ENCODE measurements at places on chromosomes 6 and 20. TPM values are rescaled to one million over a fixed set of nuclear protein-coding genes. Genes with fewer than 3 reads are reported as not detected.

- no peak for DNase-seq
These were observed 116.2 kb downstream of the MAP3K5 start for GRCh38 chr6:136676075-136676474.

GRCh38 chr20:40010483-40010882 is 678.6 kb downstream of the MAFB start:
- DNase-seq = no peak

Gene CYB5R4
- total RNA-seq = 8.0 TPM

- peak; percentile 54 for DNase-seq
These were observed 140.1 kb downstream of the QKI start for GRCh38 chr6:163554663-163555062.

Gene MUCL3
- 0.03 TPM for total RNA-seq

Gene ENTPD6
- 60.1 TPM for total RNA-seq

DNA sequence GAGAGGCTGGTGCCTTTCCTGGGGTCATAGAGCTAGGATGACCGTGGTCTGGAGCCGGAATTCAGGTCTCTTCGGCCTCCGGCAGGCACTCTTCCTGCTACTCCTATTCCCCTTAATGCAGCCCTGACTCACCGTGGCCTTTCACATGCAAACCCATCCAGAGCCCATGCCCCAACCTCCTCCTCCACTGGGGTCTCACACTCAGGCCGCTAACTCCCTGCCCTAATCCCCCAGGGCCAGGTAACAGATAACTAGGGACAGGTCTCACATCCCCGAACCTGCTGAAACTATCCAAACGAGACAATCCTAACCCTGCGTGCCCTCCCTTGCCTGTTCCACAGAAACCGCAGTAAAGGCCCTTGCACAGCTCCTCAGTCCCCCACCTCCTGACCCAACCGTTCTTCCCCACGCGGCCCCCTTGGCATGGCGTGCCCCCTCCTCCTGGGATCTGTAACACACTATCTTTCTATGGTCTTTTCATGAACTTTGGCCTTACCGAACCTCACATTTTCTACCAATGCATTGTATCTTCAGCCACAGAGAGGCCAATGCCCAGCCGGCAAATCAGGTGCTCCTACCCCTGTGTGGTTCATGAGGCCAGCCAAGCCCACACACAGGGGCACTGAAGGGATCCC is 245.4 kb upstream of the EXOC2 start:
- DNase-seq = no peak

GRCh38 chr6:143531720-143532499 is 20.4 kb upstream of the FUCA2 start:
- DNase-seq = no peak

DNA sequence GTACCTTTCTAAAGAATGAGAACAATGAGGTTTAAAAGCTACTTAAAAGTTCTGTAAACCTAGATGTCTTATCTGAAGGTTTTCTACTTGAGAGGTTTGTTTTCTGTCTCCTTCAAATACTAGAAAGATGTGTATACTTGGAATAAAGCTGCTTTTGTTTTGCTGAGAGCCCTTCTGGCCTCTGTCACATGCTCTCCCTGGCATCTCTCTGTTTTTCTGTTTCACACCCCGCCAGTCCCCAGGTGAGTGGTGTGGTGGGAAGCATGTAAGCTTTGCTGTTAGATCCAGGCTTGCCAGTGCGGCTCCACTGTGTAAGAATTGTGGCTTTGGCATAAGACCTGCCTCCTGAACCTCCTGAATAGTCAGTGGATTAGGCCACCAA is 56.8 kb downstream of the SNX9 start:
- peak; percentile 26 for DNase-seq

- DNase-seq = no peak
These were observed 57.6 kb downstream of the DAAM2 start for GRCh38 chr6:39849764-39850163.

DNA sequence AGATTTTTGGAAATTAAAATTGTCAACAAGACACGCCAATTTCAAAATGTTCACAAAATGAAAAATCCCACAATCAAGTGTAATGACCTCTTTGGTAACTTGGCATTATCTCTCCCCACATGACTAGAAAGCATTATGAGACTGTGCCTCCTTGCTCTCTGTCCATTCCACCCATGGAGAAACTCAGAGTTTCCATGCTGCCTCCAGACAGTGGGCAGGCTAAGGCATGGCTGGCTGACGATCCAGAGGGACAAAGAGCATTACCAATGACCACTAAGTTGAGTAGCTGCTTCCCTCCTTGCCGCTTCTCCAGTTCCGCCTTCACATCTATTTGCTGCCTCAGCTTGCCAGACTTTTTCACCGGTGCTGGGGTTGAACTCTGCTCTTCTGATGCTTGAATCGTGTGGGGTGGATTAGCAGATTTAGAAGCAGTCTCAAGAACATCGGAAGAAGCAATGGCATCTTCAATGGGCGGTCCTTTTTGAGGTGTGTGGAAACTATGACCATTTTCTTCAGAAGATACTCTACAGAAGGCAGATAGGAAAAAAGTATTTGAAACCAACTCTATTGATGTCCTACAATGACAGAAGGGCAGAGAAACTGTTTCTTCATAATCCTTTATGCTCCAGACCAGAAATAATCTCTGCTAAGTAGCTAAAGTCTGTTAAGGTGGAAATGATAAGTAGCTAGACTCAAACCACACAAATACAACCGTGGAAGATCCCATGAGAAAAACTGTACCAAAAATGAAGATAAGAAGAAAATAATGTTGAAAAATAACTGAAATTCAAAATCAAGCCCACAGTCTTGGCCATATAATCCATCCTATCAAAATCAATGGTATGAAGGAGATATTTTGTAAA is 47.5 kb upstream of the ALDH8A1 start:
- no peak for DNase-seq

GRCh38 chr6:163964789-163965188 is 550.3 kb downstream of the QKI start:
- DNase-seq = no peak

DNA sequence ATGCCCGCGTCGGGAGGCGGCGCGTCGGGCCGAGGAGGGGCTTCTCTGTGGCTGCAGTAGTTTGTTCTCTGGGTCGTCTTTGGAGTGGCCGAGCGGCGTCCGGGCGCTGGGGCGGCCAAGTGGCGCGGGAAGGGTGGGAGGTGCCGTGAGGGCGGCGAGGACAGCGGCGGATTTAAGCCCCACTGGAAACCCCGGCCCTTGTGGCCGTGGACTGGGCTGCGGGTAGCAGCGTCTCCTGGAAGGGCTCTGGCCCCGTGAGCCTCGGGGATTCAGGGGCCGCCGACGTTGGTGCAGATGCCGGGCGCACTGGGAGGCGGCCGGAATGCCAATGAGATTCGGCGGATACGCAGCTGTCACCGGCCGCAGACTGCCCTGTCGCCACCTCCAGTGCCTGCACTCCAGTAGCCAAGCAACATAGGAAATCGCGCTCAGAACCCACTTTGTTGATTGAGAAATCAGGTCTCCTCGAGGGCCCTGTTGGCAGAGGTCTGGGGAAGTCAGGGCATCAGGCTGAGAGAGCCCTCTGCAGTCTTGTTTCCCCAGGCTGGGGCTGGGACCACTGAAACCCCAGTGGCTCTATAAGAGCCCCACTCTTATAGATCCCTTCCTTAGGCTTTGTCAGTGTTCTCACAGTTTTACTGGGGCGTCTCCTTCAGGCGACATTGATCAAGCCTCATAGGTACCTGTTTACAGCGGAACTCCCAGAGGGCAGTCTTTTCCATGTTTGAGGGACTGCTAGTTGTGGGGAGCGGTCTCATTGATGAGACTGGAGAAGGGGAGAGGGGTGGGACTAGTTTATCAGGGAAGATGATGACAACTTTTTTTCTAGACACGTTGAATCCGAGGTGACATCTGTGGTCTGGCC is 642 bp downstream of the GZF1 start:
- peak; percentile 73 for DNase-seq

Gene BPIFB3
- total RNA-seq = not detected

- DNase-seq = no peak
These were observed 225.5 kb downstream of the BCKDHB start for GRCh38 chr6:80331974-80332373.

DNA sequence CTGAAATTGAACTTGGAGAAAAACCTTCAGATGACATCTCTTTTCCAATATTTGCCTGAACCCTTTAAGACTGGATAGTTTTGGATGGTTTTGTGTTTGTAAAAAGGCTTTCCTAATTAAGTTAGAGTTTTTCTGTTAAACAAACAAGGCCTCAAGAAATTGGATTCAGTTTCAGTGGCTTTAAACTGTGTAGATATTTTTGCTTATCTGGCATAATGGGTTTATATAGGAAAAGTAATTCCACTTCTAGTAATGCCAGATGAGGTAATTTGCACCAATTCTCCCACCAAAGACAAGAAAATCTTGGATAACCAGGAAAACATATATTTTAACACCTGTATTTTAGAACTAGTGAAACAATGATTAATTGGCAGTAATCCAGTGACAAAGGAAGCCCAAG is 12.0 kb upstream of the TRDN start:
- DNase-seq = no peak

Gene ID4
- total RNA-seq = 29.2 TPM

DNA sequence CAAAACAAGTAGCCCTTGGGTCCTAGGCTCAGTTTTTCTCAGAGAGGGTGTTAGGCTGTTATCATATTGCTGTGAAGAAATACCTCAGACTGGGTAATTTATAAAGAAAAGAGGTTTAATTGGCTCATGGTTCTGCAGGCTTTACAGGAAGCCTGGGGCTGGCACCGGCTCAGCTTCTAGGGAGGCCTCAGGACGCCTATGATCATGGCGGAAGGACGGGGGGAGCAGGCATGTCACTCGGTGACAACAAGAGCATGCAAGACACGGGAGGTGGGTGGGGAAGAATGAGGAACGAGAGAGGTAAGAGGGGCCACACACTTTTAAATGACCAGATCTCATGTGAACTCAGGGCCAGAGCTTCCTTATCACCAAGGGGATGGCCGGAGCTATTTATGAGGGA is 26.9 kb downstream of the CDH26 start:
- no peak for DNase-seq

Gene SLC22A23
- total RNA-seq = 3.3 TPM

Gene SNPH
- 0.90 TPM for total RNA-seq

Gene FOXQ1
- total RNA-seq = not detected

Gene BMP2
- 7.3 TPM for total RNA-seq

GRCh38 chr6:111265842-111266241 is 178.5 kb downstream of the SLC16A10 start:
- no peak for DNase-seq

GRCh38 chr6:155582016-155582991 is 126.7 kb upstream of the NOX3 start:
- no peak for DNase-seq

DNA sequence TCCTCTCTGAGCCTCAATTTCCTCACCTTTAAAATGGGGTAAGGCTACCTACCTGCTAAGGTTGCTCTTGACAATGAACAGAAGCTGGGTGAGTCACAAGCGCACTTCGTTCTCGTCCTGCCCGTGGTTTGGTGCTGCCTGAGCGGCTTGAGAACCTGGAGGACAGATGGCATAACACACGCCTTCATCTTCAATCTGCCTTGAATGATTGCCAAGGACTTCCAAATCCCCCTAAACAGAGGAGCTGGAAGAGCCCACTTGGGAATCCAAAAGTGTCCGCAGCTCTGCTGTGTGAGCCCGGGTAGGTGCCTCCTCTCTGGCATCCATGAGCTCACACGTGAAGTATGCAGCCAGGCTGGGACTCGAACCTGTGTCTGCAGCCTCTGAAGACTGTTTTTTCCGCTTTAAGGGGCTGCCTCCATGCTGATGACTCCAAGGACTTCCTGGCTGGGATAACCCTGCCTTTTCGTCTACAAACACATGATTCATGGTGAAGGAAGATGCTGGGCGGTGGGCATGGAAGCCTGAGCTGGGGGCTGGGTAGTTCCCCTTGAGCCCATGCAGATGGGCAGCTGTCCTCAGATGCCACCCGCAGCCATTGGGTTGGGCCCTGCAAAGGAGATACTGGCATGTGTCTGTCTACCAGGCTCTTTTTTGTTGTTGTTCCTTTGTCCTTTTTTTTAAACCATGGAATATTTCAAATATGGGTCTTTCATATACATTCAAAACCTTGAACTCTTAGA is 25.3 kb upstream of the CSNK2A1 start:
- no peak for DNase-seq

DNA sequence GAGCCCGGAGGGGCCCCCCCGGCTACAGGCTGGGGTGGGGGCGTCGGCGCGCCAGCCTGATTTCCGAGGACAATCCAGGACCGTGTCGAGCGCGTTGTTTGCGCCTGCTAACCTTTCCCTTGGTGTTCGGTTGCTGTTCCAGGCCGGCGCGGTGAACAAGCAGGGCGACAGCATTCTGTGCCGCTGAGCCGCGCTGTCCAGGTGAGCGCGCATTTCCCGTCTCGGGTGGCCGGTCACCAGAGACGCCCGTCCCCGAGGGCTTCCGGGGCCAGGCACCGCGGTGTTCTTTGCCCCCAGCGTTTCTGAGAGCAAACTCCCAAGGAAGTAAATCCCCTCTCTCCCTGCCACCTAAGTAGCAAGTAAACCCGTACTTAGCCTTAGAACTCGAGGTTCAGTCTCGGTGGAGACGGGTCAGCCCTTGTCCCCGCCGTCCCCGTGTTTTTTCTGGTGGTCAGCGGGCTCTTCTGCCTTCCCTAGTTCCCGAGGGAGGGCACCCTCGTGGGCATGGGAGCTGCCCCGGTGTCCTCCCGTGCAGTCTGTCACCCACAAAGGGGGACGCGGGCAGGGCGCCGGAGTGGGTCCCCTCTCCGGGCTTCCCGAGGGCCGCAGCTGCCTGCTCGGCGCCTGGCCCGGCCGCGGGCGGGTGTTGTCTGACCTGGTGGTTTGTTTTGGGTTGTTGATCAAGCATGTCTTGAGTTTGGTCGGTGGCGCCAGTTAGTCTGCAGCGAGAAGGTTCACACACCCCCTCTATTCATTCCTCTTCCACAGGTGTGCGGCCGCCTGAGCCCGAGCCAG is 1.5 kb downstream of the ID4 start:
- DNase-seq = peak; percentile 70

Gene ABHD16B
- not detected for total RNA-seq

DNA sequence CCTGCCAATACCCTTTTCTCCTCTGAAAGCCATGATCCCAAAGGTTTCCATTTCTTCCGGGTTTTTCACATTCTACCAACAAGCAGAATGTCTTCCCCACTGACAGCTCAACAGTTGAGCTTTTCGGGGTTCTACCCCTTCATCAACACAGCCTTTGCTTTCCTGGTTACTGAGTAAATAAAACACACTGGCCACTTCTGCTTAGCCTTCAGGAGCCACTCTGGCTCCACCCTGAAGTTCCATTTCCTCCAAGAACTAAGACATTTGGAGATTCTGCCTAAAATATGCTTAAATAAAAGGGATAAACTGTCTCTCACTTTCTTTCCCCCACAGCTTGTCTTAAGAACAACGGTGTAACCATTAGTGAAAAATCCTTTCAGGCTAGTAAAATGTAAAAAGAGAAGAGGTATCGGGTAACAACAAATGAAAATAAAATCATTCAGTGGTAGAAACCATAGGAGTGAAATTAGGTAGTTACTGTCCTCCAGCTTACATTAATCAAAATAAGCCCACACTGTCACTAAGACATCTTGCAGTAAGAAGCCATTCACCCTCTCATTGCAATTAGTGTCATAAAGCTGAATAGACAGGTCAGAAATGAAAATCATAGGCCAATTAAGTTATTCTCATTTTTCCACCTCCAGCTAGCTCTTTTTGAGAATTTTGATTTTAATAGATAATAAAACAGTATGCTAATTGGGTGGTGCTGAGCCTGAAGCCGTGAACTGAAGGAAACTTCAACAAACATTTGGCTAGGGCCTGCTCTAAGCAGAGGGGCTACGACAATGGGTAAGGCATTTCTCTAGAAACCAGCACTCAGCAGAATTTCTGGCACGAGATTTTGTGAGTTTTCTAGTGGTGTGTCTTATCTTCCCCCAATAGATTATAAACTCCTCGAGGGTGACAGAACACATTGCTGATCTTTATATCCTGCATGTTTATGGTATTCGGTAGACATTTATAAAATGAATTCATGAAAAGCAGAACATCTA is 194.2 kb downstream of the KHDC1L start:
- DNase-seq = no peak
